ENCODE measurements at places on chromosomes 6 and 20.

GRCh38 chr6:81401970-81402690, 350.4 kb downstream of the TENT5A start:
- no peak for DNase-seq

GRCh38 chr6:34729631-34730470, 27.5 kb upstream of the SNRPC start:
- no peak for DNase-seq

DNA sequence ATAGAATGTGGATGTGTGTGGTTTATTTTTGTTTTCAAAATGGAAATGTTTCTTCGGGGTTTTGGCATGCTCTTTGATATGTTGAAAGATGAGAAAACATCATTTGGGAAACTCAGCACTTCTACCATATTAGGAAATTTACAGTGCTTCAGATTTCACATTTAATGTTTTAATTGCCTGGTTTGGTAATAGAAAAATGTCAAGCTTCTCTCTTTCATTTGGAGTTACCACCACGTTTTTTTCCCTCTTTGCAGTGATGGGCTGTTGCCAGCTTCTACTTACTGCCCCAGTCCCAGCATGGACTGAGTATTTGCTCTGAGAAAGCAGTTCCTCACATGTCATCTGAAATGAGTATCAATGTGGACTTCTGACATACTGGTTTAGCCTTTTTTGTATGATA, 267.7 kb downstream of the PRL start:
- no peak for DNase-seq

- DNase-seq, result no peak
These were observed 13.3 kb upstream of the THBS2 start for GRCh38 chr6:169266746-169267591.

DNA sequence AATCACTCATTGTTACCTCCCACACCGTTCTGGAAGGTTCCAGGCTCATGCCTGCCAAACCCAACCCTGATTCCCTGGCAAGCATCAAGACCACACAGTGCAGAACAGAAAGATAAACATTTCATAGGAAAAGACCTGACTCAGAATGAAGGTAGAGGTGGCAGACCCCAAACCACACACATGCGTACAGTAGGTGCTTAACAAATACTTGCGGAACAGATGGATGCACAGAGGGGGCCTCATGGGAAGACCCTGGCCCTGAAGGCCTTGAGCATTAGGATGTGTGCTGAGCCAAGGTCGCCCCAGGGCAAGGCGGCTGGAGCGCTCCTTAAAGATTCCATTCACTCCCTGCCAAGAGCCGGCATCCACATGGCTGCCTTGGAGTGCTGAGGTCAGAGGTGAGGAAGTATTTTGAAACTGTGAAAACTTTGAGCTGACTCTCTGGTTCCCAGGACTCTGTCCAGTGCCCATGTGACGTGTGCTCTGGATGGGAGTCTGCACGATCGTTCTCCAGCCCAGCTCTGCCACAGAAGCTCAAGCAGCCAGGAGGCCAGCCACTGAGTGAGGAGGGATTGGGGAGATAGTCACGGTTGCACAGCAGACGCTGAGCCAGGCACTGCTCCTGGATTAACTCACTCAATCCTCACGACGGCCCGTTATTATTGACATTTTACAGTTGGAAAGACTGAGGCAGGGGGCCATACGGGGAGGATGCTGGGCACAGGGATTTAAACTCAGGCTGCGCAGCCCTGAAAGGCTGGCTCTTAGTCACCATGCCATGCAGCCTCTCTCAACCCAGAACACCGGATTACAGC, 65.5 kb upstream of the AFDN start:
- no peak for DNase-seq

- DNase-seq, result no peak
These were observed 572 bp upstream of the ZDHHC14 start for GRCh38 chr6:157380458-157380778.

DNA sequence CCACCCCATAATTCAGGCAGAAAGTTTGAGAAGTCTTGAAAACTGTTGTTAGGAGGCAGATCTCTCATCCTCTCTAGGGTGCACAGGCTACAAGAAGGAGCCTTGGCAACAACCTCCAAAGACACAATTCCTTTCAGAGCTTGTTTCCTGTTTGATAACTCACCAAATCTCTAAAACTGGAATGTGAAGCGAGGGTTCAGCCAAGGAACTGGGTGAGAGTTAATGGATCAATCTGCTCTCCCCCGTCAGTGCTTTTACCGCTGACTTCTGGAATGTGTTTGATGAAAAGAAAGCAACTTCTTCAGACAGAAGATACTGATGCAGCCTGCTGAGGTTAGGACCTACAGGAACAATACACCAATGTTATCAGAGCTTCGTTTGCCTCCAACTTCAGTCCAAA, 171.8 kb upstream of the BMP2 start:
- no peak for DNase-seq

- no peak for DNase-seq
These were observed 528.6 kb upstream of the JARID2 start for GRCh38 chr6:14717307-14717706.

All from stimulated activated CD8-positive, alpha-beta memory T cell treated with anti-CD3 and anti-CD28 coated beads, Interleukin-15, amount 100 ng/mL, for 4 hours (primary cell).